ENCODE measurements at places on chromosomes 13 and 19.

- DNase-seq: no peak
These were observed 253.0 kb downstream of the PCDH20 start for GRCh38 chr13:61162636-61163035.

DNA sequence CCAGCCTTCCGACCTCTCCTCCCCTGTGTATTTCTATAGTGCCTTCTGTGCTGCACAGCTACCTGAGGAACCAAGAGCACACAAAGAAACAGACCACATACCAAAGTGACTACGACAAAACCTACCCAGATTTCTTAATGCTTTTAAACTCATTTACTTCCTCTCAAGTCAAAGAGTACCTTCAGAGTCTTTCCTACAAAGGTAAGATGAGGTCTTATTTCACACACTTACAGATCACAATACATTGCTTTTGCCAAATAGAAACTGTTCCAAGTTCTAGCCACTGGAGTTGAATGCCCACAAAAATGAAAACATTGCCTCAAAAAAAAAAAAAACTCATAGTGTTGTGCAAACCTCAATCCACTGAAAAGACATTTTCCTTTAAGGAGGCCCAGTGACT, 36.4 kb downstream of the TEX26 start:
- DNase-seq: no peak

DNA sequence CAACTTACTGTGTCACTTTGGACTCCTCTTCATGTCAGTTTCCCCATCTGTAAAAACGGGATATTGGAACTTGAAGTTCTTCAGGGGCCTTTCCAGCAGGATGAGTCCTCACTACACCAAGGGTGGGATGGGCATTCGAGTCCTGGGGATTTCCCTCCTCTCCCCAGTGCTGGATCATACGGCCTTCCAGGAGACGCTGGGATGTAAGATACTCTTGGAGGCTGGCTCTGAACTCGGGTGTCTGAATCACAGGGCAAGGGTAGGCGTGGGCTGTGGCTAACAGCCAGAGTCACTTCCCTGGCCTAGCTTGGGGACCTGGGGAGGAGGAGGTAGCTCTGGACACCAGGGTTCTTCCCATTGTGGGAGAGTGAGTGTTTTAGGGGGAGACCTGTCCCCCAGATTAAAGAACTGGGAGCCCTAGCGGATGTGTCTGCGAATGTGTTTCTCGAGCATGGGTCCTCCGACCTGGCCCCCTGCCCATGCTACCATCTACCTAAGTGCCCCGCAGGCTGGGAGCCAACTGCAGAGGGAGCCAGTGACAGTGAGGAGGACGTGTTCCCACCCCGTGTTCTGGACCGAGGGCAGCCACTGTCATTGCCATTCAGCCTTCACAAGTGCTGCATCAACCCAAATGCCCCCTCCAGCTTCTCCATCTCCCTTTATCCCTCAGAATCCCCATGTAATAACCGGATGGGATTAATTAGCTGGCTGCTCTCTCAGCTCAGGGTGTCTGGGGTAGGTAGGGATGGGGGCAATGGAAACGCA, 2.4 kb upstream of the CYTH2 start:
- no peak for DNase-seq

DNA sequence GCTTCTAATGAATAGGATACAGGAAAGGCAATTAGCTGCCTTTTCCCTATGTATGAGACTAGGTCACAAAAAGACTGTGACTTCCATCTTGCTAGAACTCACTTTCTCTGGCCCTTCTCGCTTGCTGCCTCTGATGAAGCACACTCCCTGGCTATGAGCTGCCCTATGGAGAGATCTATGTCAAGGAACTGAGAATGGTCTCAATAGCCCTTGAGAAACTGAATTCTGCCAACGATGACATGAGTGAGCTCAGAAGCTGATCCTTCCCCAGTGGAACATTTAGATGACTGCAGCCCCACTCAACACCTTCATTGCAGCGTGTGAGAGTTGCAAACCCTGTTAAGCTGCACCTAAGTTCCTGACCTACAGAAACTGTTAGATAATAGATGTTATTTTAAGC, 309.8 kb downstream of the COG6 start:
- no peak for DNase-seq
